Effector memory CD8-positive, alpha-beta T cell (primary cell): ENCODE measurements at places on chromosomes 1 and 21.

GRCh38 chr1:42477775-42478174, 14.7 kb downstream of the CCDC30 start:
- no peak for DNase-seq

DNA sequence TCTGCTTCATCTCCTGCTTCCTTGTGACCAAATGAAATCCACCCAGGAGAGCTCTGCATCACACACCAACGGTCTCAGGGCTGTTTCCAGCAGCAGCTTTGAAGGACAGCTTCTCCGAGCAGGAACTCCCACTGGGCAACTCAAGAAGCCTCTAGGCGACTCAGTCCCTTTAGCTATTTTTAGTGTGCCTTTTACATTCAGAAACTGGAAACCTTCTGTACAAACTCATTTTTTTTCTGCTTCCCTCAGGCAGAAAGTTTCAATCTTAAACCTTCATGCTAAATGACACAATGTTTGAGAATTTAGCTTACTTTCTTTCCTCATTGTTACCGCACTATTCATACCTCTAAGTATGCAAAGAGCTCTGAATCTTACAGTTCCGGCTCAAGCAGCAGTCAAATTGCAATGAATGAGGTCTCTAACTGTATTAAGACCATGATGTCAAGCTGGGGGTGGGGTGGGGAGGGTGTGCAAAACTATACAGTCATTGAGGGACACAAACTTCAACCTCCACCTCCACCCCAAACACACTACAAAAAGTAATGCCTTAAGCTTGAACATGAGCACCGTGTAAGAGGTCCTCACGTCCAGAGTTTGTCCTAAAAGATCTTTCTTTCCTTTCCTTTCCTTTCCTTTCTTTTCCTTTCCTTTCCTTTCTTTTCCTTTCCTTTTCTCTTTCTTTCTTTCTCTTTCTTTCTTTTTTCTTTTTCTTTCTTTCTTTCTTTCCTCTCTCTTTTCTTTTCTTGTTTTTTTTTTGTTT, 16.4 kb upstream of the TARBP1 start:
- no peak for DNase-seq

DNA sequence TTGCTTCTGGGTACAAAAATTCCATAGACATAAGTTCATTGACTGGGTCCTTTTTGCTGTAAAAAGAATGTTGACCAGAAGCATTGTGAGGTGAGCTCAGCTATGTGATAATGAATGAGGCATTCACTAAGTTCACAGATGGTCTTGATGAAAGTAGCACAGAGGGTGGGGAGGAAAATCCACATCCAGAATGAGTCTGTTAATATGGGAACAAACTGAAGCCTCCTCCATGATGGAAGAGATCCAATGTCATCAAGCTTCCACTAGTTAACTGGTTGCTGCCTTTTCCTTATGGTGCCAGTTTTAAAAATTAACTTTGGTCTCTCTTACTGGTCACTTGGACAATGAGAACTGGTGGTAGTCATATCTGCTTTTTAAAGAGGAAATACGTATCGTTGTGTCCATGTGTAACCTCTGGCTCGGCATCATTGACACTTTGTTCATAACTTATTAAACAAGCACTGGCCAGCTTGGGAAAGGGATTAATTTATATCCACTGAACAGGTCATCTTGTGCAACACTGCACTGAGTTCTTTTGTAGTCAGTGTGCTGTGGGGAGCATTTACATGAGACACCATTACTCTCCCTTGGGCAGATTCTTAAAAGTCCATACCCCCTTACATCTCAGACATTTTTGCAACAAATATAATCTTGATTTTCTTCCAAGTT, 88.6 kb downstream of the ADAMTS1 start:
- DNase-seq, result no peak

DNA sequence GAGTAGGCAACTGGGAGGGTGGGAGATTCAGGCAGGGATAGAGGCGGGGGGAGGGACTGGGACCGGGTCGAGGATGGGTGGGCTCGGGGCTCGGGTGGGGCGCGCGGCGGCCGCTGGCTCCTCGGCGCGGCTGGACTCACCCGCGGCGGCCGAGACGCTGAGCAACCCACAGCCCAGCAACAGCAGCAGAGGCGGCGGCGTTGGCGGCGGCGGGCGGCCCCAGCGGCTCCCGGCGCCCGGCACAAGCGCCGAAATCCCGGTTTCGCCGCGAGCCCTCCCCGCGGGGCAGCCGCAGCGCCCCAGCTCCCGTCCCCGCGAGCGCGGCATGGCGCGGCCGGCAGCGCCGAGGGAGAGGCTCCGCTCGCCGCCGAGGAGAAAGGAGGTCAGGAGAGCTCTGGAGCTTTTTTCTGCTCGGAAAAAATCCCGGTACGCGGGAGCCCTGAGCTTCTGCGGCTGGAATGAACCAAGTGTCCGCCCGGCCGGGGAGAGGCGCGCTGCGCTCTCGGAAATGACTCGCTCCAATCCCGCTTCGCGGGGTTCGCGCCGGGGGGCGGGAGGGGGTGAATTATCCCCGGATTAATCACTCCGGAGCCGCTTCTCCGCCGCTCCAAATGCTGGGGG, at the start of gene CSMD2:
CSMD2 (minus strand) TSS at position 460 of the 621 bp plus-strand sequence; CDS start at position 327, 133 bp downstream.
- DNase-seq, result no peak

DNA sequence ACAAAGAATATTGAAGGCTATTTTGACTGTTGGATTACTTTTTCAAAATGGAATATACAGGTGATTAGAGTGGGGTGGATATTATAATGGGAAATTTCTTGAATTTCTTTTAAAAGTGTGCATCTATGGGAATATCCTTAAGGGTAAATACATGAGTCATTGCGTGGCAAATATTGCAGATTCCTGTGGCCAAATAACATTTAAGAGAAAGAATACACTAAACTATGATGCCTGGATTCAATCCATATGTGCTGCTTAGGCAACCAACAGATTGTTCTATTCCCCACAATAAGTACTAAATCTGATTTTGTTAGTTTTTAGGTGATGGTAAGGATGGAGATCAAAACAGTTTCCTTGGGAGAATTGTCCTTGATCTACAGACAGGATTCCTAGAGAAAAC, 119.5 kb downstream of the HMCN1 start:
- DNase-seq, result no peak

GRCh38 chr1:230233786-230234185, 166.7 kb downstream of the GALNT2 start:
- no peak for DNase-seq

DNA sequence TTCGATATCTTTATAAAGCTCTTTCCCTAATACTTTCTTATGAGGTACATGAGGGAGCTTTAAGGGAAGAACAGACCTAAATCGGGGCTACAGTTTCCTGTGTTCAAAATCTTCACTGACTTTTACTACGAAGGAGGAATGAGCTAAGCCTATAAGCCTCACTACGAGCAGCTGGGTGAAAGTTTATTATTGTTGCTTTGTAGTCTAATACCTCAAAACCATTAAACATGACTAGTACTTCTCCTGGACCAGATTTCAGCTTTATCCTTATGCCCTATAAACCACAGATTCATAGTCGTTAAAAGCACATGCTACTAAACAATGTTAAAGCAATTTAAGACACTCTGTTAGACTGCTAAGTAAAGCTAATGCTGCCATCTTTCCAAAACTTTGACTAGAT, 30.2 kb downstream of the NDC1 start:
- DNase-seq, result no peak

- no peak for DNase-seq
Measured at GRCh38 chr1:26049531-26050247, 3.8 kb upstream of the SLC30A2 start.

GRCh38 chr1:116889380-116889779, 20.3 kb upstream of the PTGFRN start:
- no peak for DNase-seq

GRCh38 chr1:226838456-226838855, 32.0 kb upstream of the PSEN2 start:
- no peak for DNase-seq

- no peak for DNase-seq
Measured at GRCh38 chr1:44723496-44724295, 7.3 kb downstream of the RNU5D-1 start.

DNA sequence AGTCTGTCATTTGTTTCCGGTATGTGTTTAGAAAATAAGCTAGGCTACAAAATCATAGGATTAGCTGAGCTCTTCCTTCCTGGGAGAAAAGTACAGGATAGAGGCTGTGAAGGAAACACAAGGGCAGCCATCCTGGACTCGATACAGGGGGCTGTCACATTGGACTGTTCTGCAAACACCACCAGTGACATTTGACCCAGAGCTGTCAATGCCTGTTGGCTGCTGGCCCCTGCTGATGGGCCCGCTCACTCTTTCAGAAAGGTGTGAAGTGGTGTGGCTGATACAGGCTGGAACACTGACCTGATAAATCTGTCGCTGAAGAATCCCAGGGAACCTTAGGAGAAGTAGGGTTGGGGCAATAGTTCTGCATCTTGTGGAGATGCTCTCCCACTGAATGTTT, 183.1 kb downstream of the RHOU start:
- no peak for DNase-seq

GRCh38 chr1:11564237-11564636, 85.3 kb downstream of the DISP3 start:
- DNase-seq, result no peak

DNA sequence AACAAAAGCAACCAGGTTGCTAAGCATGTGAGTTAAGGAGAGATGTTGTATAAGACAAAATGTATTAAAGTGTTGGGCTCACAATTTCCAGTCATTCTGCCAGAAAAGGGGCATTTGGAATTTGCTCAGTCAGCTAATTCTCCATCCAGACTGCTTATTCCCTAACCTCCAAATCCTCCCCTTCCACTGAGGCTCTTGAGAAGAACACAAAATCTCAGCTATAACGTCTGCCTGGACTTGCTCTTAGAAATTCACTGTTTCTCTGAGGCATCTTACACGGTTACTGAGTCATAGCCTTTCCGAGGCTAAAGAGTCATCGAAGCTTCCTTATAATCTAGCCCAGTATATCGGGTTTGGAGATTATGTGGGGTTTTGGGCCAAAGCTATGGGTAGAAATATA, 548.2 kb upstream of the ADGRL4 start:
- DNase-seq, result no peak

- no peak for DNase-seq
Measured at GRCh38 chr1:87111659-87112371, 197.4 kb downstream of the HS2ST1 start.

DNA sequence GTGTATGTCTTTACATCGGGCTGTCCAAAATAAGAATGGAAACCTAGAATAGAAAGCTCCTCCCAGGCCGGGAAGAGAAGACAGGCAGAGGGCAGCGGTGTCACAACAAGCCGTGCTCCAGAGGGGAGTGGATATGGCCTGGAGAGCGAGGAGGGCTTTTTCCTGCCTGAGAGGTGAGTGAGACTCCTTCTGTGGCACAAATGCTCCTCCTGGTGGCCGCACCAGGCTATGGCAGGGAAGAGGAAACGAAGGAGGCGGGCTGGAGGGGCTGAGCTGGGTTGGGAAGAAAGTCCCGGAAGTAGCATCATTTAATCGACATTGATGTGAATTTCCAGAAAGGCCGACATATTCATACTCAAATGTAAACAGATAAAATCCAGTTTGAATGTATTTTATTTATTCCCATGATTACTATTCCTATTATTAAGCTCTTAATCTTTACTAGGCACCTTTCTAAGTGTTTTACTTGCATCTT, 54.7 kb downstream of the MEF2D start:
- DNase-seq, result peak; percentile 78

- no peak for DNase-seq
Measured at GRCh38 chr1:183089025-183089639, 65.9 kb downstream of the LAMC1 start.

DNA sequence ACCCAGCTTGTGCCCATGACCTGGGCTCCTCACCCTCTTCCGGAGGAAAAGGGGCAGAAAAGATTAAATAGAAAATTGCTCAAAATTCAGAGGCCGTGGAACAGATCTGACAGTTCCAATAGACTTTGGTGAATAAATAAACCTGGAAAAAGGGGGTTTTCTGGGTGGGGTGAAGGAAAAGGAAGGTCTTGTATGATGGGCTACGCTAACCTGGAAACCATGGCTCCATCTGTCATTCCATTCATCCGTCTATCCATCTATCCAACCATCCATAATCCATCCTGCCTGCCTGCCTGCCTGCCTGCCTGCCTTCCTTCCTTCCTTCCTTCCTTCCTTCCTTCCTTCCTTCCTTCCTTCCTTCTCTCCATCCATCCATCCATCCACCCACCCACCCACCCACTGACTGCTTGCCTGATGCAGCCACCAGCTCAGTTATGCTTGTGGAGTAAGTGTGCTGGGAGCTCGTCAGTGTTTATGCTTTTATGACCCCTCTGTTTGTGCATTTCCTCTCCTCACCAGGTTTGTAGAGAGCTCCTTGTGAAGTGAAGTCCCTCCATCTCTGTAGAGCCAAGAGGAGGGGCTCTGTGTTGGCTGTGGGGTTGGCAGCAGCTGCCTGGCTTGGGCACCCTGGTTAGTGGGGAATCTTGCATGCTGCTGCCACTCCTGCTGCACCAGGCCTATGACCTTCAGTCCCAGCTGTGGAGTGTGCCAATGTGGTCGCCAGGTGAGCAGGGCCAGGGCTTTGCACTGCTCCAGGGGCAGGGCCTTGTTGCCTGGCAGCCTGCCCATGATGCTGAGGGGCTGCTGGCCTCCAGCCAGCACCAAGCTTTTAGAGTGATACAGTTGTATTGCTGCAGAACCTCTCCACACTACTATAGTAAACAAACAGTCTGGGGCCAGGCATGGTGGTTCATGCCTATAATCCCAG, 16.0 kb upstream of the POU3F1 start:
- no peak for DNase-seq

DNA sequence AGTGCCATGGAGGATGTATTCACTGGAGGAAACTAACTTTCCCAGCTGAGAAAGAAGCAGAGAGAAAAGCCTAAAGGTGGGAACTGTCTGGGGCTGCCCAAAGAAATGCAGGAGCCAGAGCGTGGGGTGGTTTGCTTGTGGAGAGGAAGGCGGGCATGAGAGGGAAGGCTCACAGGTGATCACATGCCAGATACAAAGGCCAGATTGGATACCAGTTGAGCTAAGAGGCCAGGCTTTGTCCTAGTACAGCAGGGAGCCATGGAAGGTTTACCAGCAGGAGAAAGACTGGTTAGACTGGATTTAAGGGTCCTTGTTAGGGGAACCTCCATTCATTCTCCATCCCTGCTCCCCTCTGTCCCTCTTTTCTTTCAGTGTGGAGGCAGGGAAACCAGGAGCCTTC, 66.4 kb downstream of the BEND5 start:
- no peak for DNase-seq

- no peak for DNase-seq
Measured at GRCh38 chr1:110860174-110860573, 12.8 kb upstream of the CD53 start.

DNA sequence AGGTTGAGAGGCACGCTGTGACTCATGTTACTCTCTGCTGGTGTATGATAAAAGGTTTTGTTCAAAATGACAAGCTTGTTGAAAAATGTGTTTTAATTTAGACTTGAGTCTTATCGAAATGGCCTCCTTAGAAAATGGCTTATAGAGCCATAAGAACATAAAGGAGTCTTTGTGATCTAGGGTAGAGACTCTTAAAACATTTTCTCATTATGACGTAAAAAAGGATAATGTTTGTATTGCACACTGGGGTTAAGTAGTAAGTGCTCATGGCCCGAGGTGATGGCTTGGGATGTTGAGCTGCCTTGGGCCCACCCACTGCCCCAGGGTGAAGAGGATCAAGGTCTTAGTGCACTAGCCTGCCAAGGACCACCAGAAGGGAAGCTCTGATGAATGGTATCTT, 117.4 kb downstream of the DISC1 start:
- DNase-seq, result no peak

- no peak for DNase-seq
Measured at GRCh38 chr1:91751275-91751674, 134.7 kb downstream of the TGFBR3 start.
